Stimulated activated CD8-positive, alpha-beta memory T cell treated with anti-CD3 and anti-CD28 coated beads, Interleukin-15, amount 100 ng/mL, for 24 hours (primary cell): ENCODE measurements at places on chromosomes 1 and 21.

DNA sequence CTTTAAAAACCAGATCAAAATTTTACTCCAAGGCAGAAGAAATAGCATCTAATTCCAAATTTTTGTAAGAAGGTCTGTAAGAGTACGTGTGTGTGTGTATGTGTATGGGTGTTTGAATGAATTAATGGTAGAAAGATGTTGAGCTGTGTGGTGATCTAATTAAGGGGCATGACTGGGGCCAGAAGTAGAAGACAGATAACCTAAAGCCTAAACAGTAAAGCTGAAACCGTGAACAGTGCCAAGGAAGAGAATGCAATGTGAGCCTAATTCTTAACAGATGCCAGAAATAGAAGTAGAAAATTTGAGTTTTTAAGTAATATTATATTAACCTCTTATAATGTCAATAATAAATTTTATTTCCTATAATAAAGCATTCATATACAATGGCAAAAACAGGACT lies 38.2 kb downstream of the BRINP3 start:
- no peak for DNase-seq

DNA sequence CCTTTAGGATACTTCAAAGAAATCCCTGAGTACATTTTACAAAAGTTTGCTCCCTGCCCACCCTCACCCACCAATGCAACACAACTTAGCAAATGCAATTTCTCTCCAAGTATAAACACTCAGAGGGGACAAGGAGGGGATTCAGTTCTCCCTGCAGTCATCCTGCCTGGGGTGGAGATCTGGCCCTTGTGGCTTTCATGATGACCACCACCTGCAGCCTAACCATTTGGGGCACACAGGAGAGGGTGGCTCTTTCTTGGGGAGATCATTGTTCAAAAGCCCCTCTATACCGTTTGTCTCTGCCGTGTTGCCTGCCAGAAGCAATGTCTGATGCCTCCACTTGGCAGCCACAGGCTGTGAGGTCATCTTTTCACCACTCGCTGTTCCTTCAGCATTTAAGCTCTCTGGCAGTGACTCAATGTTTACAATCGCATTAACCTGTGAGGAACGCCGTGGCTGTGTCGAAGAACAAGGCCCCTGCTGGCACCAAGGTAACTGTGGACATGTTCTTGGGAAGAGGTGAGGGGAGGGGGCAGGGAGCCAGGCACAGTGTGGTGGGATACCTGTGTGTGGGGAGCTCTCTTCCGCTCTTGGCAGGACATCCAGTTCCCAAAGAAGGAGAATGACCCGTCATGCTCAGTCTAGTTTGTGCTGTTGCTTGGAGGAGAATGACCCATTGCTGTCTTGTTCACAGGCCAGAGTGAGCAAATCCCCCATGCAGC lies 103.9 kb upstream of the DUSP10 start:
- no peak for DNase-seq

GRCh38 chr1:107434361-107434693 lies 293.5 kb downstream of the NTNG1 start:
- DNase-seq: no peak

GRCh38 chr1:52727114-52727586 lies 897 bp downstream of the ZYG11B start:
- no peak for DNase-seq
